Activated gamma-delta T cell (primary cell): ENCODE measurements at places on chromosomes 4 and X.

DNA sequence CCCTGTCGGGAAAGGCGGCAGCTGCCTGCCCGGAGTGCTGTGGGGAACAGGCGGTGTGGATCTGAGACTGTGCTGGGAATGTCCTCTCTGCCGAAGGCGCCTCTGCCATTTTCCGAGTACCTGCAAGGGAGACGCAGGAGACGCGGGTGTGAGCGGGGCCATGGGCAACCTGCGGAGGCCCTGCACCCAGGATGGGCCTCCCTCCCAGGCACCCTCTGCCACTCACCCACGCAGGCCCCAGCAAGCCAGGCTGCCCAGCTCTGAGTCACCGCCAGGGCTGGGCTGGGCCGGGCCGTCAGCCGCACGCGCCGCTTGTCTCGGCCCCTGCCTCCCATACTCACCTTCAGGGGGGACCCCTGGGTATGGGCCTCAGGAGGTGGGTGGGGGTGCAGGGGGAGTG is 3.5 kb upstream of the FGFR3 start:
- no peak for DNase-seq

- DNase-seq, result no peak
Measured at GRCh38 chr4:22385611-22386011, 130.3 kb downstream of the ADGRA3 start.

DNA sequence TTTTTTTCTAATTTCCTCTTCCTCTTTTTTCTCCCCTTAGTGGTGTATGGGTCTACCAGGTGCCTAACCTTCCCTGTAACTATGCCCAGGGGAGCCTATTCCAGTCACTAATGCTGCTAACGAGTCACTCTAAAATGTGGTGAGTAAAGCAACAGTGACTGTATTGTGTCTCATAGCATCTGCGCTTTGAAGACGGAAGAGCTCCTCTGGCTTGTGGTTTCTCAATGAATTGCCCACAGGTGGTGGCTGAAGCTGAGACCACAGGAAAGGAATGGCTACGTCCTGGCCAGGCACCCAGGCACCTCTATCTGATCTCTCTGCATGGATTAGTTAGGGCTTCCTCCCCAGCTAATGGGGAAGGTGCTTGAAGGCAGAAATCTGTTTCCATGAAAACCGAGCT is 763.5 kb upstream of the FRG1 start:
- no peak for DNase-seq

DNA sequence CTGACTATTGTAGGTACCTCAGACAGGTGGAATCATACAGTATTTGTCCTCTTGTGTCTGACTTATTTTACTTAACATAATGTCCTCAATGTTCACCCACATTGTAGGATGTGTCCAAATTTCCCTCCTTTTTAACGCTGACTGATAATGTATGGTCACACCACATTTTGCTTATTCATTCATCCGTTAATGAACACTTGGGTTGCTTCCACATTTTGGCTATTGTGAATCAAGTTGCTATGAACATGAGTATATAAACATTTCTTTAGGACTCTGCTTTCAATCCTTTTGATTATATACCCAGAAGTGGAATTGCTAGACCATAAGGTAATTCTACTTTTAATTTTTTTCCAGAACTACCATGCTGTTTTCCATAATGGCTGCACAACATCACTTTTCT is 87.0 kb upstream of the NDP start:
- DNase-seq, result no peak

- no peak for DNase-seq
Measured at GRCh38 chr4:71498002-71498401, 159.2 kb downstream of the SLC4A4 start.

GRCh38 chrX:20265726-20266681 is 705 bp downstream of the RPS6KA3 start:
- peak; percentile 16 for DNase-seq

DNA sequence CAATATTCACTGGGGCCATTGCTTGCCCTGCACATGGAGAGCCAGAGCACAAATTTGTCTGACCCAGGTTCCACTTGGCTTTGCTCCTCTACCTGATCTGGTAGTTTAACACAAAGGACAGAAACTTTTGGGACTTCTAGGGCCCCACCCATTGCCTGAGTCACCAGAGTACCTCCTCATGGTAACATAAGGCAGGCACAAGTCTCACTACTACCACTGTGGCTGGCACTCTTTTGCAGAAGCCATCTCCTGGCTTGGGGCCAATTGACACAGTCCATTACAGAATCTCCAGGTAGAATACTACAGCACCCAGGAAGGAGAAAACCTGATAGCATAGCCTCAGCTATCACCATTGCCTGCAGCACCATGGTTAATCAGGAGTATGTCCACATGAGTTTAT is 52.6 kb upstream of the NAP1L2 start:
- DNase-seq, result no peak

DNA sequence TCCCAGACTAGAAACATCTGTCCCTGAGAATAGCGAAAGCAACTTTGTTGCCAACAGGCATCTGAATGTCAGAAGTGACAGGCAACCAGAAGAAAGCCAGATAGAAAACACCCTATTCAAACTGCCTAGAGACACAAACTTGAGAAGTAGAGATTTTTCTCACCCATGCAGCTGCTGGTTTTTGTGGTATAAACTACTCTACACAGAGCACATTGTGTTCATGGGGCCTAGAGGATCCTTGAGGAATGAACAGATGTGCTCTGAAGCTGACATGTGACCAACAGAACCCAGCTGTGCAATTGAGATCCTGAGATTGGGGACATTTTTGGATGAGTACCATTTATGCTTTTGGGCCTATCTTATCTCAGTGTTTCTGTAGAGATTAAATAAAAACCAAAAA is 63.6 kb upstream of the NRK start:
- no peak for DNase-seq

DNA sequence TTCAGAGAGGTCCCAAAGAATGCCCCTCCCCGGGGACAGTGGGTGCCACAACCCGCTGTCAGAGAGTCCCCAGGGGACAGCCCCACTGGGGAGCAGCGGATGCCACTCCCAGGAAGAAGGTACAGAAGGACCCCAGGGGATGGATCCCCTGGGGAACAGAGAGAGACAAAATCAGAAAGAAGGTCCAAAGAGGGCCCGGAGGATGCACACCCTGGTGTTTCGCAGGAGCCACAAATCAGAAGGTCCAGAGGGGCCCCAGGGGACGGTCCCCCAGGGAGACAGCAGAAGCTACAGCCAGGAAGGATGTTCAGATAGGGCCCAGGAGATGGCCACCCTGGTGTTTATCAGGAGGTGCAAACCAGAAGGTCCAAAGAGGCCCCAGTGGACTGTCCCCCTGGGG is 1.4 kb downstream of the TEX13D start:
- no peak for DNase-seq

DNA sequence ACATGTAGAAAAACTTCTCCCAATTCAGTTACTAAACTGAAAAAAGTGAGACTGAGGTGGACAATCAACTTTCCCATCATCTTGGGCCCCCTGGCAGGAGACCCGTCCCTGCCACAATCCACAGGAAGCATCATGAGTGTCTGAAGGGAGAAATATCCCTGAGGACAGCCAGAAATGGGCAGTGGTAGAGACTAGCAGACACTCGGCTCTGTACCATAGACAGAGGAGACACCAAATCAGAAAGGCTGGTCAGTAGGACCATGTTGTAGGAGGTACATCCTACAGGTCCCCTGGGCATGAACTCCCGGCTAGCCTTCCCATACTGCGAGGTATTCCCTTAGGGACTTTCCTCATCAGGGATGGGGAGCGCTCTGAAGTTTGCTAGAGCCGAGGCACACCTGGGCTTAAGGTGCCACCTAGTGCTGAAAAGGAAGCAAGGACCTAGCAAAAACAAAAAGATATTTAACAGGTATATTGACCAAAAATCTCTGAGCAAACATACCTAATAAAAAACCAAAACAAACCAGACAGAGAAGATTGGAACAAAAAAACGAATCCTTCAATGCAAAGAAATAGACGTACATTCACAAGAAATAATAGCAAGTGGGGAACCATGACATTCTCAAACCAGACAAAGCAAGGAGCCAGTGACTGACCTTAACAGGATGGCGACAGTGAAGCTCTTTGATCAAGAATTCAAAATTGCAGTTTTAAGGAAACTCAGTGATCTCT is 55.6 kb downstream of the HAUS3 start:
- DNase-seq, result no peak

GRCh38 chrX:112967341-112967740 is 126.7 kb upstream of the AMOT start:
- no peak for DNase-seq

DNA sequence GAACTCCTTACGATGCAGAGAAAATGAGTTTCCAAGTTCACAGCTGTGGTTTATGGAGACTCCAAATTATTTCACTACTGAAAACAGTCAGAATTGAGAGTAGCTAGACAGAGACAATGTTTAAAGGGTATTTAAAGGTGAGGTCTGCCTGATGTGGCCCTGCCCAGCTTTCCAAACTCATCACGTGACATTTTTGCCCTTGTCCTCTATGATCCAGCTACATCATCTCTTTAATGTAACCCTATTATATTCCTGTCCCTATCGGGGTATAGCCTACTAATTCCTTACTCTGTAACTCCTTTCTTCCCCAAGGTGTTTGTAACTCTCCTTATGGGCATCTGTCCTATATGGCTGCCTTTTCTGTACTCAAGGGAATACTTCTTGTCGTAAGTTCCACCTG is 297.2 kb downstream of the GRXCR1 start:
- no peak for DNase-seq

DNA sequence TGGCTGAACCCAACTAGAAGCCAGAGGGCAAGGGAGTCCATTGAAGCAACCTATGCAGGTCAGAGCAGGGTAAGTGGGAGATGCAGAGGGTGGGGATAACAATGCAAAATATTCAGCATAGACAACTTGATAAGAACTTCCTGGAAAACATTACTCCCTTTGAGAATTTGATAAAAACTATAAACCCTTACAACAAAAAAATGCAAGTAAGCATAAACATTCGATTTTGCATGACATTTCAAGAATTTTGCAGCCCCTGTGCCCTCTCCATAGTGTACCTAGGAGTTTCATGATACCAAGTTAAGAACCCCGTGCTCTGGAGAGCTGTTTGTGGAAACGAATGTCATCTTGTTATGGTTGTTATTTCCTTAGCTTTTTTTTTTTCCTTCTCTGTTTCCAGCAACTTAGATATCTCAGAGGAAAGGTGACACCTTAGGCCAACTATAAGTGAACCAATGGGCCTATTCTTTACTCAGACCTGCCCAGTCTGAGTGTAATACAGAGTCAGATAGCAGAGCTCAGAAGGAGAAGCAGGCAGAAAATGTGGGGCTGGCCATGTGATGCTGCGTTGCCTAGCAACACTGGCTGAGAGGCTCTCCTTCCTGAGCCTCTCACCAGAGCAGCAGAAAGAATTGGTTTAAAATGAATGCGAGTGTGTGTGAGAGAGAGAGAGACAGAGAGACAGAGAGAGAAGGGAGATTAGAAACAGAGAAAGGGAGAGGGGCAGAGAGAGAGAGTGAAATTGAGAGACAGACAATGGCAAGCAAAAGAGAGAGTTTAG is 36.7 kb upstream of the GABRQ start:
- DNase-seq, result no peak

- DNase-seq, result no peak
Measured at GRCh38 chr4:26208237-26208994, 112.4 kb upstream of the RBPJ start.

GRCh38 chr4:80036306-80036705 is 36.7 kb downstream of the ANTXR2 start:
- DNase-seq, result no peak

DNA sequence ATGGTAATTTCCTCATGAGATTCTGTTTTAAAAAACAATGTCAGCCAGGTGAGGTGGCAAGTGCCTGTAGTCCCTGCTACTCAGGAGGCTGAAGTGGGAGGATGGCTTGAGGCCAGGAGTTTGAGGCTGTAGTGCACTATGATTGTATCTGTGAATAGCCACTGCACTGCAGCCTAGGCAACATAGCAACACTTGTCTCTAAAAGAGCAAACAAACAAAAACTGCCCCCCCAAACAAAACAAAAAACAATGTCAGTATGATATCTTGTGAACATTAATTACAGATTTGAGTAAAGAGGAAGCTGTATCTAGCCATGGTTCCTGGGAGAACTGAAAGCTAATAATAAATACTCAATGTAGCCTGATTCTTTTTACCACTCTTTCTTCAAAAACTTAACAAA is 6.8 kb upstream of the MSL3 start:
- no peak for DNase-seq

- DNase-seq, result no peak
Measured at GRCh38 chr4:40033613-40034012, 23.0 kb upstream of the N4BP2 start.

DNA sequence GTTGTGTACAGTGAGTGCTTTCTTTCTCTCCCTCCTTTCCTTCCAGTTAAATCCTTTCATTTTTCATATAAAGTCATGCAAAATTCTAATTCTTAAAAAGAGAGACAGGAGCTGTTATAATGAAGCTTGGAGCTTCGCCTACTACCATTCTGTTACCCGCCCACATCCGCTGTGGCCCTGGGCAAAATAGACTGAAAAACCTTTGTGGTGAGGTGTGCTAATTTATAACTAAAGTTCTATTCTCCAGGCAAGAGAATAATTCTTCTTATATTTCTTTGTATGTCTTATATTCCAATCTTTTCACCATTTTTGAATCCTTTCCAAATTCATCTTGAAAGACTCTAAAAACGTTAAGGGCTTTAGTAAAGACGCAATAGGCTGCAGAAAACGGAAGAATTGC is 7.0 kb downstream of the QRFPR start:
- no peak for DNase-seq

DNA sequence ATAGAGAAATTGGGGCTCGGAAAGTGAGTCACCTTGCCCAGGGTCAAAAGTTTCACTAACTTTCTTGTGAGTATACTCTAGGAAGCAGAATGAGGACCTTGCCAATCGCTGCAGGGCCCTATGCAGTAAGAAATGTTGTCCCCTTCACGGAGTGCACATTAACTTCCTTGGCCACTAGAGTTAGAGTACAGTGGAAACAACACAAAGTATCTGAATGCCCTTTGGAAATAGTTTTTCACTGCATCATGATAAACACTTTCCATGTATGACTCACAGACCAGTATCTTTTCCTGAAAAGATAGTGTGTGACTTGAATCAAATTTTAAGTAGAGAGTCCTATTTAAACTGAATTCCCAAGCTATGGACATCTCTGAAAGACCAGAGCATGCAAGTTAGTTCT is 45.5 kb upstream of the STK26 start:
- no peak for DNase-seq

DNA sequence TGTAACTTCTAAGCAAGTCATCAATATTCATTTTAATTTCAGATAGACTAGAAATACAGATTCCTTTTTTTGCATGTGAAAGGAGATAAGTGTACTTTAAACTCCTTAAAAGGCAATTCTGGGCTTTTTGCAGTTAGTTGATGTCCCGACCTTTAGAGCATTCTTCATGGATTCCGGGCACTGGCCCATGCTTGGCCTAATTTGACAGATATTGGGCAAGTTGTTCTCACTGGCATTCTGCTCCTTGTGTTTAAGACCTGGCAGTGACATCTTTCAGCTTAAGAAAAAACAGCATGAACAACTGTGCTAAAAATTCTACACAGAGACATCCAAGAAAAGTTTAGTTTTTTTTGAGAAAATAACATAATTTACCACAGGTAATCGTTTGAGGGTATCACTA is 1037.2 kb downstream of the PCDH18 start:
- DNase-seq, result no peak
